ENCODE measurements at places on chromosomes 13 and 19. TPM values are rescaled to one million over a fixed set of nuclear protein-coding genes. Genes with fewer than 3 reads are reported as not detected.

The MBD3L3 gene
- not detected for total RNA-seq

The FCER2 gene
- total RNA-seq, result not detected

The CYP2S1 gene
- 4.1 TPM for total RNA-seq

The KLHL1 gene
- not detected for total RNA-seq

The REX1BD gene
- 68.1 TPM for total RNA-seq

The EHD2 gene
- 29.5 TPM for total RNA-seq

The AMER2 gene
- not detected for total RNA-seq

The CEACAM8 gene
- not detected for total RNA-seq

The NOVA2 gene
- total RNA-seq, result 0.76 TPM

- no peaks in the 10 kb centered on the region for H3K27me3 ChIP-seq
- no peak overlapping the region for H3K4me3 ChIP-seq
- H3K27ac ChIP-seq, result no peak overlapping the region
- no peaks in the 10 kb centered on the region for H3K4me1 ChIP-seq
These were observed 170.1 kb downstream of the URI1 start for GRCh38 chr19:30112171-30112570.

DNA sequence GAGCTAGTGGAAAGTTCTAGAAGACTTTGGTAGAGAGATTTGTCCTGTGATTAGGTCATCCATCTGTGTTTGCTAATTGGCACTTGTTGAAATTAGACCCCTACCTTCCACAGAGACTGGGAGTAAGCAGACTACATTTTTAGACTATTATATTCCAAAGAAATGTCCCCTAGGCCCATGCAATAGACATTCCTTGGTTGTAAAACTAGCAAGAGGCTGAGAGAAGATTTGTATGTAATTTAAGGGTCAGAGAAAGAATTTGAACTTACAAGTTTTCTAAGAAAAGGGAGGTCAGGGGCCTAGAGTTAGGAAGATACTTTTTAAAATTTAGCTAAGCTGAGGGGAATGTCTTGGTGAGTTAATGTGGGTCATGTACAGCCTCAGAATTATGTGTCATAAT lies 470.7 kb upstream of the SLITRK1 start:
- H3K4me1 ChIP-seq, result no peaks in the 10 kb centered on the region
- H3K36me3 ChIP-seq, result no peaks in the 10 kb centered on the region
- no peak overlapping the region for H3K4me3 ChIP-seq
- no peaks in the 10 kb centered on the region for H3K27me3 ChIP-seq
- DNase-seq, result no peak
- no peak overlapping the region for H3K27ac ChIP-seq

DNA sequence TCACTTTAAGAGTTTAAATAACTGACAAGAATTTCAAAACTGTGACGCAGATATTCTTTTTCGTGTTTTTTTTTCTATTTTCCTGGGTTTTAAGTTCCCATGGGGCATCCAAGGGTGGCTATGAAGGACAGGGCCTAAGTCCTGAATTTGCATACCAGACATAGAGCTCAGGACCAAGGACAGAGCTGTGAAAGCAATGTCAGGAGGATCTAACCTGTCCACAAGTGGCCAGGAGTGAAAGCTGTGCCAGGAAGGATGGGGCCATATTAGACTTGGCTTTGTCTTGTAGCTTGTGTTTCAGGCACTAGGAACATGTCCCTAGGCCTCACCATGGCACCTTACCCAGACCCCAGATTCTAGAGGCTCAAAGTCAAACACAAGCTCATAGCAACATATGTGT lies 289.4 kb upstream of the MIR17HG start:
- H3K27me3 ChIP-seq, result no peaks in the 10 kb centered on the region
- H3K36me3 ChIP-seq, result no peaks in the 10 kb centered on the region
- H3K4me3 ChIP-seq, result no peak overlapping the region
- no peak for DNase-seq
- no peak overlapping the region for H3K27ac ChIP-seq

DNA sequence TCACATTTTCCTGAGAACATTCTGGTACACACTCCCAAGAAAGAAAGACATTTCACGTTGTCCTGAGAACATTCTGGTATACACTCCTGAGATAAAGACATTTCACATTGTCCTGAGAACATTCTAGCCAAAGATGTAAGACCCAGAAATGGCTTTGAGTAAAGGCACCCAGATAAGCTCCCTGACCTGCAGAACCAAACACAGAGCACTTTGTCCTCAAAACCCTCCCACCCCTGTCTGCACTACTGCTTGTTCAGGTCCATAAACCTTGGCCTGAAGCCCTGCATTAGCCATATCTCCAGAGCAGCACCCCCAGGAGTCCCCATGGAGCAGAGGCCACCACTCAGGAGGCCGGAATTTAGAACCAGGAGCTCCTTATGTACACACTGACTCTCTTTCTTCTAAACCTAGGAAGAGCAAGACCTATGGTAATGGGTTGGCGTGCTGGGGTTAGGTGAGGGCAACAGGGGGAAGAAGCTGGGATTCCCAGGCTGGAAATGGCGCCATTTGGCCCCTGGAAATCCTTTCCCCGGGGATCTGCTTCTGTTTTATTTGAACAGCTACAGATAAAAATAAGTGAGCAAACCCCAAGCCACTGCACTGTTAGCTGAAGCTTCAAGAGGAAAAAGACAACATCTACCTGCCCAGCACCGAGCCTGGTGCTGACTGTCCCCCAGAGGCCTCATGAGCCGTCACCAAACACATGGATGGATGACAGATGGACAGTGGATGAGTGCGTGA lies 13.7 kb downstream of the GAS6 start:
- H3K36me3 ChIP-seq, result no peaks in the 10 kb centered on the region
- H3K27ac ChIP-seq, result no peak overlapping the region
- H3K4me1 ChIP-seq, result peaks cover 74% of the 10 kb centered on the region
- H3K4me3 ChIP-seq, result no peak overlapping the region

- DNase-seq, result peak; percentile 47
- peak overlapping the region; percentile 78 for H3K4me3 ChIP-seq
- no peaks in the 10 kb centered on the region for H3K36me3 ChIP-seq
- H3K27me3 ChIP-seq, result no peaks in the 10 kb centered on the region
- H3K4me1 ChIP-seq, result peaks cover 25% of the 10 kb centered on the region
- peak overlapping the region; percentile 88 for H3K27ac ChIP-seq
These were observed 587 bp downstream of the TMEM238 start for GRCh38 chr19:55383279-55384130.

GRCh38 chr19:19487077-19487949 lies 28.0 kb downstream of the TSSK6 start:
- H3K4me1 ChIP-seq, result peaks cover 16% of the 10 kb centered on the region
- DNase-seq, result no peak
- no peaks in the 10 kb centered on the region for H3K36me3 ChIP-seq
- no peak overlapping the region for H3K4me3 ChIP-seq

- peak; percentile 70 for DNase-seq
- H3K4me1 ChIP-seq, result no peaks in the 10 kb centered on the region
- no peak overlapping the region for H3K27ac ChIP-seq
These were observed 9.0 kb upstream of the MEIS3 start for GRCh38 chr19:47428177-47428894.

DNA sequence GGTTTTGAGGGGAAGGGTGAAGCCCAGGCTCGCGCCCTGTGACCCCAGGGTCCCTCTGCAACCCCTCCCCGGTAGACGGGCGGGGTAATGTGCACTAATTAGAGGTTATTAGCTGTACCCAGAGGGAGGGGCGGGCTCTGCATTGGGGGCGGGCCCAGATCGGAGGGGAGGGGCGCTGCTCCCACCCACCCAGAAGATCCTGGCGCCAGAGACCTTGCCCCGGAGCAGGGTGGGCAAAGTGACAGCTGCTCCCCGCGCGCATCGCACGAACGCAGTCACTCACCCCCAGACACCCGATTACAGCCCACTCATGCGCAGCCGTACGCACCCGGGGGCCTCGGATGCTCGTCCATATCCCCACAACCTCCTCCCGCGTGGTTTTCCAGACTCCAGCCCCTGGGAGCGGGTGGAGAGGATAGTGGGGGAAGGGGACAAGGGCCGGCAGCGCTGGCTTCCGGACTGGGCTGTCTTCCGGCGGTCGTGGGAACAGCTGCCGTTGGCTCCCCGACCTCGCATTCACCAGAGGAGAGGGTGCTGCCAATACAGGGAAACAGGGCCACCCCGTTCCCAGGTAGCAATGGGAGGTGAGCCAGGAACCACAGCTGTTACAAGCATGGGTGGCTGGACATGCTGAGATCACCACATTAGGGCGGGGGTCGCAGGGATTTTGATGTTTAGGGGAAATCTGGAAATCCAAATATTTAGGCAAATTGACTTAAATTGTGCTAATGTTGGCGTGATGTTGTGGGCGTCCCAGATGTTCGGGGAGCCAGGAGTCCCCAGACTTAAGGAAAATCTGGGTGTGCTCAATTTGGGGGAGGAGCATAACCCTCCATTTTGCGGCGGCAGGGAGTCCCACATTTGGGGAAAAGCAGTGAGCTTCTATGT lies 2.9 kb upstream of the HOOK2 start:
- H3K36me3 ChIP-seq, result no peaks in the 10 kb centered on the region
- peak overlapping the region; percentile 96 for H3K27ac ChIP-seq
- peak; percentile 85 for DNase-seq
- H3K4me3 ChIP-seq, result peak overlapping the region; percentile 82
- peaks cover 4% of the 10 kb centered on the region for H3K4me1 ChIP-seq

DNA sequence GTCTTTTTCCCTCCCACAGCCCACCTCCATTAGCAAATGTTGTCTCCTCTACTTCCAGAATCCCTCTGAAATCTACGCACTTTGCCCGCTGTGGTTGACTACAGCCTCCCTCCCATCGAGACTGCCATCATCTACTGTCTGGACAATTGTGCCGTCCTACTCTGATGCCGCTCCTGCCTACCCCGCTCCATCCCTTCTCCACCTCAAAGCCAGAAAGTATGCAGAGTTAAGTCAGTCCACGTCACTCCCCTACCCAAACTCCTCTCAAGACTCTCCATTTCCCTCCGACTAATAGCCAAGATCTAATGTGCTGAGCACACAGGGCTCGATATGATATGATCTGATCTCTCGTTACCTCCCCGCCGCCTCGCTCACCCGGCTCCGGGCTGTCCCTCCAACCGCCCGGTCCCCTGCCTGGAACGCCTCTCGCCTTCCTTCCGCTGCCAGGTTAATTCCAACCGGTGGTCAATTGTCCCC lies 556 bp downstream of the CACTIN start:
- H3K4me3 ChIP-seq, result peak overlapping the region; percentile 100
- DNase-seq, result no peak
- peaks cover 19% of the 10 kb centered on the region for H3K4me1 ChIP-seq
- H3K27me3 ChIP-seq, result no peaks in the 10 kb centered on the region
- no peaks in the 10 kb centered on the region for H3K36me3 ChIP-seq

- H3K4me3 ChIP-seq, result no peak overlapping the region
- H3K27me3 ChIP-seq, result no peaks in the 10 kb centered on the region
- H3K36me3 ChIP-seq, result no peaks in the 10 kb centered on the region
- no peaks in the 10 kb centered on the region for H3K4me1 ChIP-seq
These were observed 19.4 kb upstream of the KLF5 start for GRCh38 chr13:73039201-73040108.

GRCh38 chr13:30719525-30719914 lies 15.8 kb upstream of the ALOX5AP start:
- DNase-seq, result no peak
- no peaks in the 10 kb centered on the region for H3K27me3 ChIP-seq
- H3K4me1 ChIP-seq, result no peaks in the 10 kb centered on the region
- H3K27ac ChIP-seq, result no peak overlapping the region
- no peaks in the 10 kb centered on the region for H3K36me3 ChIP-seq

DNA sequence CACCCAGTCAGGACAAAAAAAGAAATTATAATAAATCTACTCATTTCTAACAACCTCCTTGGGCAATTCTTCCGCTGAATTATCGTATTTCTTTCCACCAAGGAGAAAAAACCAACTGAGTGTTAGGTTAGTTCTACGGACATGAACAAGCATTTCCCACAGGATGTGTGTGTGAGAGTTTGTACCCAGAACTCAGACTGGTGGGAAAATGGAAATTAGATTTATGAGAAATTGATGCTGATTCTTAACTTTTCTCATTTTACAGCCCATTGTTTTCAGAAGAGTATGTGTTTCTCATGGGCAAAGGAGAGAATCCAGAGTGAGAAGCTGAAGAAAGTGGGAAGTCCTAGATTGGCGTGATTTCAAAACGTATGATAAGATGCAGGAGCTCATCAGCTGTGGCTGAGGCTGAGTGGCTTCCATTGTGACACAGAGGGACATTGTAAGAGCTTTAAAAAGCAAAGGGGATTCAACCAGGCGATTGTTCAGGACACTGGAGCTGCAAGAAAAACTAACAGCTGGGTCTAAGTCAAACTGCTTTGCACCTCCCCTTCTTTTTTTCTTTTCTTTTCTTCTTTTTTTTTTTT lies 184.7 kb upstream of the ARGLU1 start:
- H3K27ac ChIP-seq, result no peak overlapping the region
- DNase-seq, result no peak
- no peaks in the 10 kb centered on the region for H3K4me1 ChIP-seq
- no peaks in the 10 kb centered on the region for H3K36me3 ChIP-seq

GRCh38 chr13:98803111-98803561 lies 50.7 kb upstream of the SLC15A1 start:
- H3K27me3 ChIP-seq, result no peaks in the 10 kb centered on the region
- H3K4me1 ChIP-seq, result no peaks in the 10 kb centered on the region
- H3K36me3 ChIP-seq, result no peaks in the 10 kb centered on the region
- H3K4me3 ChIP-seq, result no peak overlapping the region
- no peak for DNase-seq

DNA sequence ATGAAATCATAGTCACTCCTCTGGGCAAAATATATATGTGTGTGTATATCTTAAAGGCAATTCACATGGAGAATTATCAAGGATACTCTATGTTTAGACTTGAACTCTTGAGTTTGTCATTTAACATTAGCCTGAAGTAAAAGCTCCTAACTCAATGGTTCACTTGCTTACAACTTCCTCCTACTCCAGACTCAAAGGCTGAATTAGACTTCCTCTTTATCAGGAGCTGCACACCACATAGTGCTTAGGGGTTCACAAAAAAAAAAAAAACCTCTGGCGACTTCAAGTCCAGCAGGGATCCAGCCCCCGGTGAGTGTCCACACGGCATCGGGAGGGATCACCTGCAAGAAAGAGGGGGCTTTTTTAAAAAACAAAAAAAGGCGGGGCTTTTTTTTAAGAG lies 68.2 kb upstream of the LSM14A start:
- no peak for DNase-seq
- no peaks in the 10 kb centered on the region for H3K27me3 ChIP-seq
- H3K4me1 ChIP-seq, result no peaks in the 10 kb centered on the region
- H3K36me3 ChIP-seq, result no peaks in the 10 kb centered on the region
- no peak overlapping the region for H3K27ac ChIP-seq

DNA sequence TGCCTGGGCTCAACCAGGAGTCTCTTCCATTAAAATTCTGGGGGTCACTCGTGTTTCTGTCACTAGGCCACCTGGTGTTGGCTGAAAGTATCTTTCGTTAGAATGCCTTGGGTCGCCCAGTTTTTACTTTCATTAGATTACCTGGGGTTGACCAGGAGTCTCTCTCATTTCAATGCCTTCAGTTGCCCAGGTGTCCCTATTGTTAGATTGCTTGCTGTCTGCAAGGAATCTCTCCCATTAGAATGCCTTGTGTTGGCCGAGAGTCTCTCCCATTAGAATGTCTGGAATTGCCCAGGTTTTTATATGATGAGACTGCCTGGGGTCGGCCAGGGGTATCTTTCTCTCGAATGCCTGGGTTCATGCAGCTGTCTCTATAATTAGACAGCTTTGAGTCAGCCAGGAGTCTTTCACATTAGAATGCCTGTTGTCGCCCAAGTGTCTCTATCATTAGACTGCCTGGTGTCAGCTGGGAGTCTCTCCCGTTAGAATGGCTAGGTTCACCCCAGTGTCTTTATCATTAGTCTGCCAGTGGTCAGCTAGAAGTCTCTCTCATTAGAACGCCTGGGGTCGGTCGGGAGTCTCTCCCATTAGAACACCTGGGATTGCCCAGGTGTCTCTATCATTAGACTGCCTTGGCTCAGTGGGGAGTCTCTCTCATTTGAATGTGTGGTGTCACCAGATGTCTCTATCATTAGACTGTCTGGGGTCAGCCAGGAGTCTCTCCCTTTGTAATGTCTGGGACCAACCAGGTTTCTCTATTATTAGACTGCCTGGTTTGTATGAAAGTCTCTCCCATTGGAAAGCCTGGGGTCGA lies 1446.8 kb downstream of the UQCRFS1 start:
- no peak overlapping the region for H3K4me3 ChIP-seq
- H3K36me3 ChIP-seq, result no peaks in the 10 kb centered on the region
- H3K27ac ChIP-seq, result no peak overlapping the region
- no peaks in the 10 kb centered on the region for H3K4me1 ChIP-seq
- no peak for DNase-seq
